Pulmonary artery endothelial cell (primary cell): ENCODE measurements at places on chromosomes 16 and 17.

DNA sequence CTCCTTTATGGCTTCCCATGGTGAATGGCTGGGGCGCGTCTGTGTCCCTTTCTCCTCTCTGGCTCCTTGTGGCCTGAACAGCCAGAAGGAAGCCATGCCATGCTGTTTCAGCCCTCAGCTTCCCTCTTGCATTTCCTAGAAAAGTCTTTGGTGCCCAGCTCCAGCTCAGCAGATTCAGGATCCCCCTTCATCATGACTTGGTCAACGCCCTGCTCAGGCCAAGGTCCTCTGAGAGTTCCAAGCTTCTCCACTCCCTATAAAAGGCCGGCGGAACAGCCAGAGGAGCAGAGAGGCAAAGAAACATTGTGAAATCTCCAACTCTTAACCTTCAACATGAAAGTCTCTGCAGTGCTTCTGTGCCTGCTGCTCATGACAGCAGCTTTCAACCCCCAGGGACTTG is at the start of gene CCL13:
CCL13 (plus strand) TSS at position 287 of the 400 bp plus-strand sequence; CDS start at position 334, 47 bp downstream.
- no peak for DNase-seq

DNA sequence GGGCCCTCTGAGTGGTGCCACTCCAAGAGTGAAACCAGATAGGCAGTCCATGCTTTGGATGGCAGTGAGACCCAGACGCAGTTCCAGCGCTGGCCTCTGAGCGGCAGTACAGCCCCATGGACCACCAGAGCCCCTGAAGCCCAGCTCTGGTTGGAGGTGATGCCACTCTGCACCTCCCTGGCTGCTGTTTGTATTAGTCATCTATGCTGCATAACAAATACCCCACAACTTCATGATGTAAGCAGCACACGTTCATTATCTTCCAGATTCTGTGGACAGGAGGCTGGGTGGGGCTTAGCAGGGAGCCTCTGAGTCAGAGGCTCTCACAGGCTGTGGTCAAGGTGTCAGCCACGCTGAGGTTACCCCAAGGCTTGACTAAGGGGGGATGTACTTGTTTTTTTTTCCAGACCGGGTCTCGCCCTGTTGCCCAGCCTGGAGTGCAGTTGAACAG is 5.1 kb upstream of the NME4 start:
- peak; percentile 22 for DNase-seq

DNA sequence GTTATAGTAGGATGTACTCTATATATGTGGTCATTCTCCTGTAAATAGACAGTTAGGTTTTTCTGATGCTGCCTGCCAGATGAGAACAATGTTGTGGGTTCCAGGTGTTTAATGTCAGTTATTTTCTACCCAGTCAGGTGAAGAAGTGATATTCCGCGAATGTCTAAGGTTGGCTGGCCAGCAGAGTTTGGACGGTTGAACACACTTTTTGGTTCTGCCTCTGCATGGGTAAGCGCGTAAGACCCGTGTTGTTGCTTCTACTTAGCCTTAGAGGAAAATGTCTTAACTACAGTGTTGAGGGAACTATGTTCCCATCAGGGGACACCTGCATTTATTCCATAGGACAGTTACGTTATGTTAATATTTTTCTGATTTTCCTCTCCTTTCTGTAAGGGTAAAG is 162.6 kb downstream of the MAP2K6 start:
- DNase-seq: no peak

GRCh38 chr17:17500999-17501605 is 4.9 kb upstream of the RASD1 start:
- no peak for DNase-seq

- no peak for DNase-seq
These were observed 28.1 kb downstream of the ERCC4 start for GRCh38 chr16:13948086-13948485.

GRCh38 chr17:4362141-4362540 is 4.3 kb downstream of the UBE2G1 start:
- DNase-seq: no peak

- DNase-seq: no peak
These were observed 35.5 kb upstream of the TMEM92 start for GRCh38 chr17:50238601-50239280.

DNA sequence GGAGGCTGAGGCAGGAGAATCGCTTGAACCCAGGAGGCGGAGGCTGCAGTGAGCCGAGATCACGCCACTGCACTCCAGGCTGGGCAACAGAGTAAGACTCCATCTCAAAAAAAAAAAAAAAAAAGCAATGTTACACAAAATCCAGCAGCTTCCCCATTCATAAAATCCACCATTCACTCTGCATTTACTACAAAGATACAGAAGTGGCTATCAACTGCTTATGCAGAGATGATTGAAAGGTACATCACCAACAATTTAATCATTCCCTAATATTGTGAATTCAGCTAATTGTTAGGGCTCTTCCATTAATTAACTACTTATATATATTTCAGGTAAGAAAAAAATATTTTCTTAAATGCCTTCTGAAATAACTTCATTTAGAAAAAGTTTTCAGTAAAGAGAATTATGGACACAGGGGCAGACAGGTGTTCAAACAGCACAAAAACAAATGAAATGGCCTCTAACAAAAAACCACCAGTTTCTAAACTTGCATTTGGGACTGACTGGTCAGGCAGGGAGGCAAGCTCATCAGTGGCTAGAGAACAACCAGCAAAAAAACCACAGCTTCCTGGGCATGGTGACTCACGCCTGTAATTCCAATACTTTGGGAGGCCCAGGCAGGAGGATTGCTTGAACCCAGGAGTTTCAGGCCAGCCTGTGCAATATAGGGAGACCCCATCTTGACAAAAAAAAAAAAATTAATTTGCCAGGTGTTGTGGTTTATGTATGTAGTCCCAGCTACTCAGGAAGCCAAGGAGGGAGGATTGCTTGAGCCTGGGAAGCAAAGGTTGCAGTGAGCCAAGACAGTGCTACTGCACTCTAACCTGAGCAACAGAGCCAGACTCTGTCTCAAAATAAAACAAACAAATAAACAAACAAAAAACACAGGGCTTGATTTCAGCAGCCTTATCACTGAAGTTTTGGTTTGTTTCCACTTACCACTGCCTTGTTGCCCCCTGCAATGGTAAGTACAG is 26.3 kb downstream of the ERN1 start:
- no peak for DNase-seq
